Upper lobe of right lung (tissue), 1 donor: ENCODE measurements at places on chromosomes 5 and 9. TPM values are rescaled to one million over a fixed set of nuclear protein-coding genes. Genes with fewer than 3 reads are reported as not detected.

ZNF879 gene
- 6.7 TPM for total RNA-seq

DNA sequence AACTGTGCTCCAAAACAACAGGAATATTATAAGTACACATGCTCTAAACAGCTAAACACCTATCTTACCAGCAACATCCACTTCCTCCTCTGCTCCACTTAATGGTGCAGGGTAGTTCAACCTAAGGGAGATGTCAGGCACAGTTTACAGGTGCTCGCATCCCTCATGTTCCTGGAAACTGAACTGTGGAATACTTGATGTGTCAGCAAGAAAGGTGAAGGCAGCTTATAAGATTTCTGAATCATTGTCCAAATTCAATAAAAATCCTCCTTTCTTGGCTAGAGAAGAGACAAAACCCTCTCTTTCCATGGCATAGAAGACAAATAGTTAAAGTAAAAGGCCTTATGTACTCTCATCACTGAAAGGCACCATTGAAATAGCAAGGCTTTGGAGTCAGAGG lies 272.2 kb downstream of the FBXL7 start:
- no peak overlapping the region for H3K4me3 ChIP-seq
- H3K27ac ChIP-seq = no peak overlapping the region
- no peaks in the 10 kb centered on the region for H3K36me3 ChIP-seq
- H3K27me3 ChIP-seq = no peaks in the 10 kb centered on the region
- DNase-seq = no peak

DNA sequence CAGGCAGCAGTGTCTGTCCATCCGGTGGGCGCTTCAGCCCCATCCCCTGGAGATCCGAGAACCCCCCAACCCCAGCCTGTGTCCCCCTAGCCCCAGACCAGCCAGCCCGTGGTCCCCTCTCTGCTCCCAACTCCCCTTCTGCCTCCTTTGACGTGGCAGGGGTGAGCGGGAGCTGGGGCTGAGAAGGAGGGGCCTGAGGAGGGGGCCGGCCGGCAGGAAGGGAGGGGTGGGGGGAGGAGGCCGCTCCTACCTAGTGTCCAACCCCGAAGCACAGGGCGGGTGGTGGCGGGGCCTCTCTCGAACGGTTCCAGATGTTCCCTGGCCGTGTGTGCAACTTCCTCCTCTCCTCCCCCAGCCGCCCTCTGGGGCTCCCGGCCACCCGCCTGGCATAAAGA lies 31.0 kb downstream of the GOLGA2 start:
- H3K4me1 ChIP-seq = peaks cover 13% of the 10 kb centered on the region
- H3K27ac ChIP-seq = peak overlapping the region; percentile 58
- H3K27me3 ChIP-seq = no peaks in the 10 kb centered on the region
- H3K4me3 ChIP-seq = peak overlapping the region; percentile 37

GRCh38 chr5:2000591-2000990 lies 117.9 kb upstream of the IRX4 start:
- no peaks in the 10 kb centered on the region for H3K27me3 ChIP-seq
- no peak overlapping the region for H3K27ac ChIP-seq
- H3K4me1 ChIP-seq = no peaks in the 10 kb centered on the region
- DNase-seq = no peak

DNA sequence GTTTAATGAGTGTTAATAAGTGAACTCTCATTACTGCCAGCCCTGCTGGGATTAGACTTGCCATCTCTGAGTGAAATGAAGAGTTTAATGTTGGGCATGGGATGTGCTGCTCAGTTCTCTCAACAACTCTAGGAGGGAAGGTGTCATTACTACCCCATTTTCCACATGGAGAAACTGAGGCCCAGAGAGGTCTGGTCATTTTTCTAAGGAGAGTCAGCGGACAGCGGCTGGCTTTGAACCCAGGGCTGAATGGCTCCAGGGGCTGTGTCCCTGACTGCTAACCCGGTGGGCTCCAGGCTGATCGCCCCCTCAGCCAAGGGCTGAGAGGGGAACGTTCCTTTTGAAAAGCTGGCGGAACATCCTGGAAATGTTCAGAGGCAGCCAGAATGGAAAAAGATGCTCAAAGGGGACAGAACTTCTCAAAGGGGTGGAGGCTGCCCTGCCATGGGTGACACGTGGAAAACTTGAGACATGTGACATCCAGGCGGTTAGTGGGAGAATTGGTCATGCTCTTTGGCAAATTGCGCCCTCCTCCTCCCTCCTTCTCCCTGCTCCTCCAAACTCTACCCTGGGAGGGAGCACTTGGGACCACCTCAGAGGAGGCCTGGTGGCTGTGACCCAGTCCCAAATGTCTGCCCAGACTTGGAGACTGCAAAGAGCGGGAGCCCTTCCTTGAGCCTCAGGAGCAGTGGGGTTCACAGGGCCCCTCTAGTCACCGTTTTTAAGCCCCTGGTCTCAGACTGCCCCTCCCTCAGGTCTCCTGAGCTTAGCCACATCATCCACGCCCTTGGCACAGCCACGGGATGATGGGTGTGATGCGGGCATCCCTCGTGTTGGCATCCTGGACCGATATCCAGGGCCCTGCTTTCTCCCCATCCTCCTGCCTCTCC lies 28.7 kb downstream of the DNM1 start:
- H3K36me3 ChIP-seq = no peaks in the 10 kb centered on the region
- no peaks in the 10 kb centered on the region for H3K27me3 ChIP-seq
- peak; percentile 39 for DNase-seq
- H3K27ac ChIP-seq = no peak overlapping the region

- H3K27ac ChIP-seq = no peak overlapping the region
- no peak overlapping the region for H3K4me3 ChIP-seq
- no peak for DNase-seq
Measured at GRCh38 chr5:1384521-1384920, 39.6 kb upstream of the CLPTM1L start.
